ENCODE measurements at places on chromosomes 12 and 14.

- DNase-seq: no peak
Measured at GRCh38 chr14:25014440-25014839, 35.5 kb downstream of the STXBP6 start.

DNA sequence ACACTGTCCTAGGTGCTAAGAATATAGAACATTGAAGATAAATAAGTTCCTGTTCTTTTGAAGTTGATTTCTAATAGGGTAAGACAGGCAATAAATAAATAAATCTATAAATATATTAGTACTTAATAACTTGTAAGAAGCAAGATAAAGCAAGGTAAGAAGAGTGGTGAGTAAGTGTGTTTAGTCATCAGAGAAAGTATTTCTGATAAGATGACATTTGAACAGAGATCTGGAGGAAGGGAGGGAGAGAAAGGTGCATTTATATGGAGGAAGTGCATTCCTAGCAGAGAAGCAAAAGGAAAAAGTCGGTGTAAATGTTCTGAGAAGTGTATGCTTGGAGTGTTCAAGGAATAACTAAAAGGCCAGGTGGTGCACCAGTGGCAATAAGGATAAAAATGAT lies 184.4 kb upstream of the GRIP1 start:
- DNase-seq: no peak

GRCh38 chr12:56079723-56080555 lies at the start of gene ERBB3:
Gene ERBB3, plus strand, starts transcription at chr12:56080165. Its CDS starts 136 bp downstream, at chr12:56080301.
- peak; percentile 86 for DNase-seq

DNA sequence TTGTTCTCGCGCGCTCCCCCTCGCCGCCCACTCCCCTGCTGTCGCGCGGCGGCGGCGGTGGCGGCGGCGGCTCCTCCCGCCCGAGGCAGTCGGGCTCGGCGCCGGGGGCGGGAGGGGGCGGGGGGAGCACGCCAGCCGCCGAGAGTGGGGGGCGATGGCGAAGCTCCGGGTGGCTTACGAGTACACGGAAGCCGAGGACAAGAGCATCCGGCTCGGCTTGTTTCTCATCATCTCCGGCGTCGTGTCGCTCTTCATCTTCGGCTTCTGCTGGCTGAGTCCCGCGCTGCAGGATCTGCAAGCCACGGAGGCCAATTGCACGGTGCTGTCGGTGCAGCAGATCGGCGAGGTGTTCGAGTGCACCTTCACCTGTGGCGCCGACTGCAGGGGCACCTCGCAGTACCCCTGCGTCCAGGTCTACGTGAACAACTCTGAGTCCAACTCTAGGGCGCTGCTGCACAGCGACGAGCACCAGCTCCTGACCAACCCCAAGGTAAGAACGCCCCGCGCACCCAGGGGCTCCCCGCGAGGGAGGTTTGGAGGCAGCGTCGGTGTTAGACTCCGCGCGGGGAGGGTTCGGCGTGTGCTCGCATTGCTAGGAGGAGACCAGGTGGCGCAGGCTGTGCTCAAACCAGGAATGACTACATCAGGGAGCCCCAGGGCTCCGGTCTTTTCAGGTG lies 629 bp downstream of the KCNMB4 start:
- DNase-seq: peak; percentile 42

GRCh38 chr12:11762723-11763326 lies 113.4 kb downstream of the ETV6 start:
- DNase-seq: no peak

DNA sequence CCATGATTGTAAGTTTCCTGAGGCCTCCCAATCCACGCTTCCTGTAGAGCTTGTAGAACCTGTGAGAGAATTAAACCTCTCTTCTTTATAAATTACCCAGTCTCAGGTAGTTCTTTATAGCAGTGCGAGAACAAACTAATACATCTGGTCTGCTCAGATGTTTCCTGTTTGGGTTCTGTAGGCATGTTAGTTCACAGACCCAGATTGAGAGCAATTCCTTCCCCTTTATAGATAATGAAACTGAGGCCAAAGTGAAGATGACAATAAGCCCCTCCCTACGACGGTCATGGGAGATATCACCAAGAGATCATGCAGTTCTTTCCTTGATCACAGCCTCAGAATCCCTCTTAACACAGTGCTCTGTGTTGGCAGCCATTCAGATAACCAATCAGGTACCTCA lies 76.5 kb upstream of the CLMN start:
- DNase-seq: peak; percentile 5

DNA sequence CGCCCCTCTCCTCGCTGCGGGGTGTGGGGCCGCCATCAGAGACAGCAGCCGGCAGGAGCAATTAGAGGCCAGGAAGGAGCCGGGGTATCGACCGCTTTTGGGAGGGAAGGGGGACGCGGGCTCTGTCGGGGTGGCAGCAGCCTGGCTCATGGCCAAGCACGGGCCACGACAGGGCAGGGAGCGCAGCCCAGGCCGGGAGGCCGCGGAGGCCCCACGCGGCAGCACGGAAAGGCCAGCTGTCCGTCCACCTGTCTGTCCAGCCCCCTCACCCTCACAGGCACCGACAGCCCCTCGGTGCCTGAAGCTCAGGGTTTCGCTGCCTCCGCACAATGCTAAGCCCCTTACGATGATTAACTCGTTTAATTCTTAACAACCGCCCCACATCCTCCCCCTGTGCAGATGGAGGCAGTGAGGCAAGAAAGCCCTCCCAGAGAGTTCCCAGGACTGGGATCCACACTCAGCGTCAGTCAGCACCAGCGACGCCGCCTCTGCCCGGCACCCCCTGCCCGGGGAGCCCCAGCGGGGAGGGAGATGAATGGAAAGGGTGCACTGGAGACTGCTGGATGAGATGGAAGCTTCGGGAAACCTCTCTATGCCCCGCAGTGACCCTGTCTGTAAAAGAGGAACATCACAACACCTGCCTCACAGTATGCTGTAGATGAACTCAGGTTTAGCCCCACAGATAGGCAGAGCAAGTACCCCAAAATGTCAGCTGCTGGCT lies 23.7 kb downstream of the NCOR2 start:
- peak; percentile 55 for DNase-seq

DNA sequence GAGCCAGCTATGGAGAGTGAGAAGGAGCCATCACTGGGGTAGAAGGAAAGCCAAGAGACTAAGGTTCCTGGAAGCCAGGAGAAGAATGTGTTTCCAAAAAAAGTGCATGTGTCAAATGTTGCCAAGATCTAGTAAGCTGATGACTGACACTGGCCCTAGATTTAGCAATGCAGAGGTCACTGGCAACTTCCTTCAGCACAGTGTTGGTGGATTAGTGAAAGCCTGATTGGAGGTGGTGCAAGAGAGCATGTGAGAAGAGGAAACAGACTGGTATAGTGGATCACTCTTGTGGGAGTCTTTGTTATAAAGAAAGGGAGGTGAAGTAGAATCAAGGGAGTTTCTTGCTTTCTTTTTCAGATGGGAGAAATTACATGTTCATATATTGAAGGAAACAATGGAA lies 34.1 kb upstream of the CHGA start:
- DNase-seq: no peak

DNA sequence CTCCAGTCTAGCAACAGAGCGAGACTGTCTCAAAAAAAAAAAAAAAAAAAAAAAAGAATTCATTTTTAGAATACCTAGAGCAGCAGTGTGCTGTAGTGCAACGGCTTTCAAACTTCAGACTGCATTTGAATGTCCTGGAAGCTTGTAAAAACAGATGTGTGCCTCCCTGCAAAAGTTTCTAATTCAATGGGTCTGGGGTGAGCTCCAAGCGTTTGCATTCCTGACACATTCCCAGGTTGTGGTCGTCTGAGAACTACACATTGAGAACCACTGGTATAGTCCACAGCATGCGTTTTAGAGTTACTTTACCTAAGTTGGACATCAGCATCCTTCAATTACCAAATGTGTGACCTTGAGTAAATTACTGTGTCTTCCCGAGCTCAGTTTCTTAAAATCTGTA lies 816.8 kb downstream of the NRXN3 start:
- DNase-seq: no peak

DNA sequence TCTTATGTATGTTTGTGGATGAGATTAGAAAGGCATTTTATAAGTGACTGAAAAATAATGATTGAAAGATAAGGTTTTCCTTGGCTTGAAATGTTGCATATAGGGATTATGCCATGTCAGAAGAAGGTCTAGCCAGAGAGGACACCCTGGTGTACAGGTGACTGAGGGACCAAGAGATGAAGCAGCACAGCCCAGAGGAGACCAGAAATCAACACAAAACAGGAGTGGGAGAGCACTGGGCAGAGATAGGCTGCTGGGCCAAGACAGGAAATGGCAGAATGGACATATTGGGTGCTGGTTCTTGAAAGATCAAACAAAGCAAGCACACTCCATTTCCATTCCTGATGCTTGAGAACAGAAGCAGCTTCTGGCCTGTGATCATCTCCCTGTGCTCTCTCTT lies 24.4 kb upstream of the FRMD6 start:
- no peak for DNase-seq

GRCh38 chr12:79127271-79127751 lies 262.7 kb downstream of the SYT1 start:
- no peak for DNase-seq

DNA sequence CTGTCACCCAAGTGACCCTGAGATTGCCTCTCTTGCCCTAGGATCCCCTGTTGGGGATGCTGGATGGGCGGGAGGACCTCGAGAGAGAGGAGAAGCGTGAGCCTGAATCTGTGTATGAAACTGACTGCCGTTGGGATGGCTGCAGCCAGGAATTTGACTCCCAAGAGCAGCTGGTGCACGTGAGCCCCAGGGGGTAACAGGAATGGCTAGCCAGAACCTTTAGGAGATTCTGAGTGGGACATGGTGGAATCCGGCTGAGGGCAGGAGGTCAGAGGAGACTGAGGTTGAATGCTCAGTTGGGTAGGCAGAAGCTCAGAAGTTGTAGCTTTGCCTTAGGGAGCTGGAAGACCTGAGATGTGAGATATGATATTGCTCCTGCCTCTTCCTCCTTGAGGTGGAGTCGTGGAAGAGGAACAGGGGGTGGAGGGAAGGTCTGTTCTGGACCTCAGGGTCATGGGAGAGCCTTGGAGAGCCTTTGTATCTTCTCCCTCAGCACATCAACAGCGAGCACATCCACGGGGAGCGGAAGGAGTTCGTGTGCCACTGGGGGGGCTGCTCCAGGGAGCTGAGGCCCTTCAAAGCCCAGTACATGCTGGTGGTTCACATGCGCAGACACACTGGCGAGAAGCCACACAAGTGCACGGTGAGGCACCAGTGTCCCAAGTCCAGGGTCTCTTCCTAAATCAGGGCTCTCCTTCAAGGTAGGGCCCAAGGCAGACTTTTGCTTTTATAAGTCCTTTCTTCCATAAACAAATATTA lies 6.3 kb downstream of the GLI1 start:
- no peak for DNase-seq

DNA sequence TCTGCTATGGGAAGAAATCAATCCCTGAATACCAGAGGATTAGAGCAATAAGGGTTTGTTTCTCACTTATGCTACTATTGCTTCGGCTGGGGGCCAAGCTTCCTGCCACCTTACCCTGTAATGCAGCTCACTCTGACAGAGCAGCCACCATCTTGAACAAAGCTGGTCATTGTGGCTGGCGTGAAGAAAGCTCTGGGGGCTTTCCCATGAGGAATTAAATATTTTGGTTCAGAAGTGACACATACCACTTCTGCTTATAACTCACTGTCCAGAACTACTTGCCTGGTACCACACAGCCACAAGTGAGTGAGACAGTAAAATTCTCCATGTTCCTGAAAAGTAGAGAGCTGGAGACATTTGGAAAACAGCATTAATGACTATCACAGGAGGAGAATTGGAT lies 82.6 kb downstream of the GALNT8 start:
- DNase-seq: no peak

DNA sequence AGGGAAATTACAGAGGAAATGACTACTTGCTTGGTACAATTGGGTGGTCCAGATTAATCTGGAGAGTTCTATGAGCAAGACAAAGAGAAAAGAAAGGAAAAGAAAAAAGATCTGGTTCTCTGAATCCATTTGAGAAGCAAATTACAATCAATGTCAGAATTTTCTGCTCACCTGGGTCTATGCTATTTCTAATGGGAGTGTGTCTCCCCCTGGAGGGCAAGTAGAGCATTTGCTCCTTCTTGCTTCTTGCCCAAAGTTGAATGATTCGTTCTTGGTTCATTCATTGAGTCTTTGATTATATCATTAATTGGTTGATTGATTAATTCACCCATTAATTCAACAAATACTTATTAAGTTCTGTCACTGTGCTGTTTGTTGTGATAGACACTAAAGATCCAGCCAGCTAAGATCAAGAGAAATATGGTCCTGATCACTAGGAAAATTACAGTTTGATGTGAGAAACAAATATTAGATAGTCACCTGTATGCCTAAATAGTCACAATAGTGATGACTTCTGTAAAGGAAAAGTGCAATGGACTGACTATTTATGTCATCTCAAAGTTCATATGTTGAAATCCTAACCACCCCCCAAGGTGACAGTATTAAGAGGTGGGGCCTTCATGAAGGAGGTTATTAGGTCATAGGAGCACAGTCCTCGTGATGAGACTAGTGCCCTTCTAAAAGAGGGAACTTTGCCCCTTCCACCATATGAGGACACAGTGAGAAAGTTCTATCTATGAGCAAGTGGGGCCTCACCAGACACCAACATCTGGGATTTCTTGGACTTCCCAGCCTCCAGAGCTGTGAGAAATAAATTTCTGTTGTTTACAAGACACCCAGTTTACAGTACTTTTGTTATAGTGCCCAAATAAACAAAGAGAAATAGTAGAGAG lies 8.0 kb upstream of the ASB8 start:
- DNase-seq: peak; percentile 40

DNA sequence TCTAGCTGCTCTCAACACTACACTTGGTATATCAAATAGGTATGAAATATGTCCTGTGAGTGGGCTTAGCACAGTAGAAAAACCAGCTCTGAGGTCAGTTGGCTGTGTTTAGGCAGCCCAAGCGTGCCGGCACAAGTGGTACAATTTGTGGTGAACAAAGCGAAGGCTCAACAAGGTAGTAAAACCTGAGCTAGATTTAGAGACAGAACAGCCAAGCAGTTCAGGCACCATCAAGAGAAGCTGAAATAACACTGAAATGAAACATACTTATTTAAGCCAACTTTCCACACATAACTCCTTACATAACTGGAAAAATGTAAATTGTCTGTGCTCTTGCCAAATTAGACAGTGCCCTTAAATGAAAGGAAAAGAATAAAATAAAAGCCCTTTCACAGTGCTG lies 596.8 kb upstream of the FBXO33 start:
- no peak for DNase-seq

GRCh38 chr12:99267038-99267437 lies 380.5 kb upstream of the GARIN6 start:
- no peak for DNase-seq

GRCh38 chr14:24673534-24674203 lies 39.7 kb upstream of the GZMB start:
- DNase-seq: no peak

Measured in KBM-7 (cell line).